ENCODE measurements at places on chromosomes 7 and 10.

GRCh38 chr7:44396931-44397545 lies 71.6 kb upstream of the CAMK2B start:
- no peak for DNase-seq

DNA sequence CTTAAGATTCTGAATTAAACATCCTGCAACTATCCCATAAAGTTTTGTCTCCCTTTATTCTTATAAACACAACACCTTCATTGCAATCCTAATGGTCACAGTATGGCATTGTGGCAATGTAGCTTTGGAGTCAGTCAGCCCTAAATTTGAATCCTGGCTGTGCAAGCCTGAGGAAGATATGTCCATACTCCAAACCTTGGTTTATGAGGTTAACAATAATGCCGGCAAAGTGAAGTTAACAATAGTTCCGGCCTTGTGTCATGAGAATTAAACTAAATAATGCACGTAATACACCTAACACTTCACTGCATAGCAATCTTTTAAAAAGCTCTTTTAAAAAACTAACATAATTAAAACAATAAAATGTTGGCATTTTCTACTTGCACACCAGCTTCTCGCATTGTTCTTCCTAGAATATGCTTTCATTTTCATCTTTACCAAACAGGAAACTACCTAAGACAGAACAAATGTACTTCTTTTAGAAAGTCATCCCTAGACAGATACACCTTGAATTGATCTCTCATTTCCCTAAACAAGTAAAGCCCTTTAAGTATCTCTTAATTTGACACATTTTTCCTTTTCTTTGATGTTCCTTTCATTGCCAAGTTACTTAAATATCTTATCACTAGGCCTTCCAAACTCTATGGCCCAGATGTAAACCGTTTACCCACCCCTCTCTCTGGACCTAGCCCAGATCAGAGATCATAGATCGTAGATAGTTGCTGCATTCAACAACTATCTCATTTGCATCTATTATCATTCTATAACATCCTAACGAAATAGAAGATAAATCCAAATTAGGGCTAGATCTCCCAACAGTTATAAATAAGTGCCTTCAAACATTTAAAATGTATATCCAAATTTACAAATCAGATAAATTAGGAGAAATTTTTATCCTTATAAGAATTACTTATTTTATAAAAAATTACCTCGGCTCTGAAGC lies 66.7 kb downstream of the CREB3L2 start:
- no peak for DNase-seq

GRCh38 chr10:101405001-101405400 lies 51.0 kb downstream of the BTRC start:
- no peak for DNase-seq

DNA sequence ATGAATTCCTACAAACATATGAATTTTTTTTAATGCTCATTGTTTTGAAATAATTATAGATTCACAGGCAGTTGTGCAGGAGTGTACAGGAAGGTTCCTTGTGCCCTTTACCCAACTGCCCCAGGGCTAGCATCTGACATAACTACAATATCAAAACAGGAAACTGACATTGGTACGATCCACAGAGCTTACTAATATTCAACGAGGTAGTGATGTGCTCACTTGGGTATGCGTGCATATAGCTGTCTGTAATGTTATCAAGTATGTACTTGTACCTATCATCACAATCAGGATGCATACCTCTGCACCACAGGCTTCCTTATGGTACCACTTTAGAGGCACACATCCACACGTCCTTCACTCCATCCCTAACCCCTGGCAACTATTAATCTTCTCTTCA lies 68.3 kb downstream of the BMS1 start:
- DNase-seq: no peak

DNA sequence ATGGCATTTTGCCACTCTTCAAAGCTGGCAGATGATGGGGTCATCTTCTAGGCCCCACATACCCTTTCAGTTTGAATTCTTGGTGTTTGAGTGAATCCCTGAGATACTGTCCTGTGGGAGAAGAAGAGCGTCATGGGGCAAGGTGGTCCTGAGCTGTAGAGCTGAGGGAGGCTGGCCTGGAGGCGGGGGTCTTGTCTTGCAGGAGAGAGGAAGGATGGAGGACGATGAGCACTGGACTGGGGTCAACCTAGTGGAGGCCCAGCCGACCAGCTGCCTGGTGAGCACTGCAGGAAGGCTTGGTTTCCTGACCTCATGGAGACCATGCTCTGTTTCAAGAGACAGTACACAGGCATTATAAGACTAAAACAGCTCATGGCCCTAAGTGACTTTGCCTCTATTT lies 114.6 kb downstream of the TACC2 start:
- no peak for DNase-seq

DNA sequence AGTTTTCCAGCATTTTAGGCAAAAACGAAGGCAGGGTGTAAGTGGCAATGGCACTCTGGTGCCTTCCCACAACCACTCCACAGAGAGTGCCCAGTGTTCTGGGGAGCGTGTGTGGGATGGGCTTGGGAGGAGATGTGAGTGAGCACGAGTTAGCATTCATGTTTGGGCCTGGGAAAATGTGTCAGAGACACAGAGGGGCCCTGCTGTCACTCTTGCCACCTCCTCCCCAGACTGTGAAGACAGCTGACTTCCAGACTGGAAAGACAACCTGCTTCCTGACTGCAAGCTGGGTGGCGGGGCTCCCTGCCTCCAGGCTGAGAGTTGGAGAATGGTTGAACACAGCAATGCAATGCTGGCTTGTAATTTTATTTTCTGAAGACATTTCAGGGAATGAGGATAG lies 454.5 kb upstream of the ZMIZ1 start:
- DNase-seq: no peak

DNA sequence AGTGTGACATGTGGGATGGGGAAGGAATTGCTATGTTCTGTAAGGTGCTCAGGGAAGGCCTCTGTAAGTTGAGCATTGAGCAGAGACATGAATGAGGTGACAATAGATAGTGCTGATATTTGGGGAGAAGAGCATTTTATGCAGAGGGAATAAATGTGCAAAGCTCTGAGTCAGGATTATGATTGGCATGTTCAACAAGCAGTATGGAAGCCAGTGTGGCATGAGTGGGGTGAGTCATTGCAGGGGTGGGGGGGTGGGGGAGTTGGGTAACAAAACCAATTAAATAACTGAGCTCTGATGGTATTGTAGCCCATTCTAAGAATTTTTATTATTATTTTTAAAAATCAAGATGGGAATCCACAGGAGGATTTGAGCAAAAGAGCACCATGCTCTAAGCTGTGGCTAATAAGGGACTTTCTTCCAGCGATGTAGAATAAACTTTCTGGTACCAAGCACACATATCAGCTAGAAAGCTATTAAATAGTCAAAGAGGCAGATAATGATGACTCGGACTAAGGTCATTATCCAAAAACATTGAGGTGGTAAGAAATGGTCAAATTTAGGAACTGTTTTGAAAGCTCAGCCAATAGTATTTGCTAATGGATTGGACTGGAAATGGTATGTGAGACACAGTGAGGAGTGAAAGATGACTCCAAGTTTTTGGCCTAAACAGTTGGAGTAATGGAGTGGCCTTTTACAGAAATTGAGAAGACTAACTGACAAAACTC lies 96.4 kb downstream of the PRKG1 start:
- no peak for DNase-seq

DNA sequence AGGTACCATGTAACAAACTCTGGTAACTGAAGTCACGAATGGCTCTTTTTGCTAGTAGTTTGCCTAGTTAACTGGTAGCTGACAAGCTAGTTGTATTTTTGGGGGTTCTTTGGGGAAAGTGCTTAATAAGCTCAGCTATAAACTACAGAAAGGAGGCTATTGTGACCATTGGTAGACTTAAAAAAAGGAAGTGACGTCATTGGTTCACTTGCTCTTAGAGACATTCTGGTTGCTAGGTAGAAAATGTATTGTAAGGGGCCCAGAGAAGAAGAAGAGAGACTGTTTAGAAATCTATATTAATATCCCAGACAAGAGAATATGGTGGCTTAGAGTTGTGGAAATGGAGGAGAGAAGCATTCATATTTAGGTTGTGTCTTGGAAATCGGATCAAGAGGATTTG lies 103.0 kb downstream of the NXPH1 start:
- DNase-seq: no peak

DNA sequence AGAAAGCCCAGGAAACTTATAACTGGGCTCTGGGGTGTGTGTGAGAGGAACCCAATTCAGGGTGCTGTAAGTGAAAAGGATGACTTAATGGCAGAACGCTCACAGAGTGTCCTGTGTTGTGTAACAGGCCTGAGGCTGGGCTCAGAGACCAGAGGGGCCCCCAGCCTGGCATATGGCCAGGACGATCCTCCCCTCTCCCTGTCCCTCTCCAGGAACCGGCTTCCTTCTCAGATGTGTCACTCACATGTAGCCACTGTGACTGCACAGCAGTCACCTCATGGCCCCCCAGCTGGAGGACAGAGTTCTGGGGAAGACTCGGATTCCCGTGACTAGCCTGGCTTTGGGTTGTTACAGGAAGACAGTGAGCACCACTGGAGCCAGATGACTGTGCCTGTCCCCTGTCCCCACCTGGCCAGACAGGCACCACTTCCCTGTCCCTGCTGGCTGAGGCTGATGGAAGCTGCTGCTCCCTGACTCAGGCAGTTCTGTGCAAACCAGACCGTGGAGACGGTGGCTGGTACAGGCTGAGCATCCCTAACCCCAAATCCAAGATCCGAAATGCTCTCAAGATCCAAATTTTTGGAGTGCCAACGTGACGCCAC lies 220.5 kb downstream of the MLLT10 start:
- no peak for DNase-seq

DNA sequence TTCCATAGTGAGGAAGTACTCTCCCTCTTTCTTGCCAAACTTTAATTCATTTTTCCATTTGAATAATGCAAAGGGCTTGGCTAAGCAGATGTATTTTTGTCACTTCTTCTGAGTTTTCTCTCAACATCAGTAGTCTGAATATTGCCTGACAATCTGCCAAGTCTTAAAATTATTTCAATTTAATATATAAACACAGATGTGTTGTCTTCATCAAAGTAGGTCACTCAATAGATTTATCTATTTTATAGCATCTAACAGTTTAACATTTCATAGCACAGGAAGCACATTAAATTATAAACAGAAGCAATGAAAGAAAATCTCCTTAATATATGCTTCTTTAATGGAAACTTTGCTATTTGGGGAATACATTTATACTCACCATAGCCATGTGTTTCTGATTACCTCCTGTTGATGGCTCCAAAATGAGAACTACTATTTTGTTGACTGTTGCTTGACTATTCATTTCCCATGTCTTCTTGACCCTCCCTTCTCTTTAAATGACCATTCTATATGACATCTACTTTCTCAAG lies 4.5 kb downstream of the CPED1 start:
- DNase-seq: no peak

DNA sequence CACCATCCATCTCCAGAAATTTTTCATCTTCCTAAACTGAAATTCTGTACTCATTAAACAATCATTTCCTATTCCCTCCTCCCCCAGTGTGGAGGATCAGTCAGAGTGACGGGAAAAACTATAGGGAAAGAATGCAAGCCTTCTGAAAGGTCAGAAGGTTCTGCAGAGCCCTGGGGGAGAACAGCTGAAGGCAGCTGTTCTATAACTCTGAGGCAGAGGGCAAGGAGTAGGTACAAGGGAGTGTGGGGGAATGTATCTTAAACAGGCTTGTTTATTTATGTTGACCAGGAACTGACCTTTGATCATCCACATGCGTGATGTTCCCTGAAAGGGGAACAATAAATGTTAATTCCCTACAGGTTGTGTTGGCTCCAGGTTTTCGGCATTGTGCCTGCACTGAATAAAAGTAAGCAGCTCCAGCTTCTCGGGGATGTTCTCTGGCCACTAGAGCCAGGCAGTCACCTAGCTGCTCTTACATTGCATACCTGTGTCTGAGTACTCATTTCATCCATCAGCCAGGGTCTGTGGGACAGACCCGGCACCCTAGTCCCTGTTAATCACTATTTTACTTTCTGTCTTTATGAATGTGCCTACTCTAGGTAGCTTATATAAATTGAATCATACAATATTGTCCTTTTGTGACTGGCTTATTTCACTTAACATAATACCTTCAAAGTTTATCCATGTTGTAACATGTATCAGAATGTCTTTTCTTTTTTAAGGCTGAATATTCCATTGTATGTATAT lies 5.8 kb downstream of the IFIT1 start:
- no peak for DNase-seq

DNA sequence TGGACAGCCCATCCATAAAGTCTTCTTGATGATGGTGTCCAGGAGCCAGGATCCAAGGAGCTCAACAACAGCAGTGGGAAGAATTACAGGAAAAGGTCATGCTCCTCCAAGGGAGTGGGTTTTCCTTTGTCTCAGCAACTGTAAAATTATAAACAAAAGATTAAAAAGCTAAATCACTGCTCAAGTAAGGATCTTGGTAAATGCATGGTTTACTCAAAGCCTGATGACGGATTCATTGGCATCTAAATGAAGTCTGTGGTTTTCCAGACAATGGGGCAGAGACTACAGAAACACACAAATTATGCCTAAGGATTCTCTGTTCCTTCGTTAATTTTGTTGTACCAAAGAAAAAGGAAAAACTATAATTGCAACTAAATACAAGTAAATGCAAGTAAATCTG lies 36.4 kb upstream of the DLX6 start:
- no peak for DNase-seq

DNA sequence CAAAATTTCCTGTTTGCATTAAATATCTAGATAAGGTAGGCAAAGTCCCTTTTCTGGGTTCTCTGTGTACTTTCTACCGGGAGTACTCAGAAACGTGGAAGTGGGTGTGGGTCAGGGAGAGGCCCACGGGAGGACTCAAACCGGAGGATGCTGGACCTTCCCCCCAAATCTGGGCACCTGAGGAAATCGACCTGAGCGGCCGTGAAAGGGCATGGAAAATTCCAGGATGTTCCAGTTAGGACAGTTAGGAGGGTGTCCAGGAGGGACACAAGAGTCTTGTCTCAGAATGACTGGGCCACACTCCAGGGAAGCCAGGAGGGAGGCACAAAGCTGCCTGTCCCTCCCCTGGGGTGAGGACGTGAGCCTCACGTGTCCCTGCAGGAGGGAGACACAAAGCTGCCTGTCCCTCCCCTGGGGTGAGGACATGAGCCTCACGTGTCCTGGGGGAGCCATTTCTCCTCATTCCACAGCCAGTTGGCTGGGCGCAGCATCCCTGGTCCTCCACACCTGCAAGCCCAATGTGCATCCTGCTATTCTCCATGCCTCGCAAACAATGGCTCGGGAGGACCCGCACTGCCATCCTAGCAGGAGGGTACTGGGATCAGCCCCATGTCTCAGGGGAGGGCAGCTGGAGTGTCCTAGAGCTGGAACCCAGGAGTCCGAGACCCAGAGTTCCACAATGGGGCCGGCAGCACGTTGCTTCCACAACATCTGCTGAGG lies 190.5 kb upstream of the PPP2R2D start:
- no peak for DNase-seq

GRCh38 chr10:34186745-34187144 lies 628.4 kb downstream of the PARD3 start:
- no peak for DNase-seq

DNA sequence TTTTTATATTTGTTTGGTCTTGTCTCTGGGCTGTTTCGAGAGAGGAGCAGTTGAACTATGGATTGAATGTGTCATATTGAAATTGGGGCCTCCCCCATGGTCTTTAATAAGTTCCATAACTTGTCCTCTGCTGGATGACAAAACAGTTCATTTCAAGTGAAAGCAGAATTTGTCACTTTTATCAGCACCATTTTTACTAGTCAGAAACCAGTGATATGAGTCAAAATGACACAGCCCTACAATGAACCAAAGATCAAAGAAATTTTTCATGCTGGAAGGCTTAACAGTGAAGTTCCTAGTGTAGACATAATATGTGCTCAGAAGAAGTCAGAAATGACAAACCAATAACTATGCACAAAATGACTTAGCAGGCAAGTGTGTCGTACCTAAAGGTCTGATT lies 133.6 kb upstream of the VWC2 start:
- no peak for DNase-seq

All from stimulated activated CD8-positive, alpha-beta memory T cell treated with anti-CD3 and anti-CD28 coated beads, Interleukin-2, amount 100 ng/mL, for 1 hour (primary cell).